Activated CD4-positive, alpha-beta T cell treated with anti-CD3 and anti-CD28 coated beads, Interleukin-2, amount 10 ng/mL, durations not matched to agents 24 days and 14 days (primary cell): ENCODE measurements at places on chromosomes 4 and X.

- no peak for DNase-seq
Measured at GRCh38 chrX:17820100-17820499, 41.0 kb downstream of the RAI2 start.

- peak; percentile 75 for DNase-seq
Measured at GRCh38 chr4:109649872-109650271, 53.4 kb downstream of the CASP6 start.

- DNase-seq = no peak
Measured at GRCh38 chr4:29046781-29047180, 1673.4 kb upstream of the PCDH7 start.

DNA sequence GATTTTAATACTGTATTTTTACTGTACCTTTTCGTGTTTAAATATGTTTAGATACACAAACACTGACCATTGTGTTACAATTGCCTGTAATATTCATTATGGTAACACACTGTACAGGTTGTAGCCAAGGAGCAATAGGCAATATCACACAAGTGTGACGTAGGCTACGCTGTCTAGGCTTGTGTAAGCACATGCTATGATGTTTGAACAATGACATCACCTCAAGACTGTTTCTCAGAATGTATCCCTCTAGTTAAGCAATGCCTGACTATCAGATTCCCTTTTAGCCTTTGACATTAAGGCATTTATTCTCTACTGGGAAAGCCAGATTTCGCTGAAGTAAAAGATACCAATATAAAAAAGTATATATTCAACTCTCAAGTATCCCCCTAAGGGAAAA is 66.2 kb downstream of the VCX3A start:
- DNase-seq = no peak

DNA sequence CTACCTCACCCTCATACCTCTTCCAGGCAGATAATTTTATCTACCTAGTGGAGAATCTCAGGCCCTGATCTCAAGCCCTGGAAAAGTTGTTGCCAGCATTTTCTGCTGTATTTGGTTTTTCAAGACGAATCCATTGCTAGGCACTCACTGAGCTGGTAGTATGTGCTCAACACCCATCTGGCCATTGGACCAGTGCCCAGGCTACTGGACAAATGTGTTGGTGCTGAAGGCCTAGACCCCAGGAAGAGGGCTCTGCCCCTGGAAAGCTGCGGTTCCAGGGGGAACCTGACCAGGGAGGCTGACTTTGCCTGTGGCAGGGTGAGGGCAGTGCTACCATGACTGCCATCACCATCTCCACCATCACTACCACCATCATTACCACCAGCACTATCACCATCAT is 72.4 kb downstream of the PSAPL1 start:
- no peak for DNase-seq

- peak; percentile 77 for DNase-seq
Measured at GRCh38 chr4:152090543-152090942, 329.7 kb upstream of the GATB start.

- no peak for DNase-seq
Measured at GRCh38 chrX:107738272-107738671, 37.3 kb downstream of the TSC22D3 start.

DNA sequence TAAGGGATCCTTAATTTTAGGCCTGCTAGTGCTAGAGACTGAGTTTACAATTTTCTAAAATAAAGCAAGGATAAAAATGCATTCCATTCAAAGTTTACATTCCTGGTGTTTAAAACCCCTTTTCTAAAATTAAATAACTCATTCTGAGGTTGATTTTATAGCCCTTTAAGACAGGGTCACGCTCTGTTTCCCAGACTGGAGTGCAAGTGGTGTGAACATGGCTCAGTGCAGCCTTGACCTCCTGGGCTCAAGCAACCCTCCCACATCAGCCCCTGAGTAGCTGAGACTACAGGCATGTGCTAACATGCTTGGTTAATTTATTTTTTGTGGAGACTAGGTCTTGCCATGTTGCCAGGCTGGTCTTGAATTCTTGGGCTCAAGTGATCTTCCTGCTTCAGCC is 6.8 kb upstream of the CDKL2 start:
- no peak for DNase-seq

DNA sequence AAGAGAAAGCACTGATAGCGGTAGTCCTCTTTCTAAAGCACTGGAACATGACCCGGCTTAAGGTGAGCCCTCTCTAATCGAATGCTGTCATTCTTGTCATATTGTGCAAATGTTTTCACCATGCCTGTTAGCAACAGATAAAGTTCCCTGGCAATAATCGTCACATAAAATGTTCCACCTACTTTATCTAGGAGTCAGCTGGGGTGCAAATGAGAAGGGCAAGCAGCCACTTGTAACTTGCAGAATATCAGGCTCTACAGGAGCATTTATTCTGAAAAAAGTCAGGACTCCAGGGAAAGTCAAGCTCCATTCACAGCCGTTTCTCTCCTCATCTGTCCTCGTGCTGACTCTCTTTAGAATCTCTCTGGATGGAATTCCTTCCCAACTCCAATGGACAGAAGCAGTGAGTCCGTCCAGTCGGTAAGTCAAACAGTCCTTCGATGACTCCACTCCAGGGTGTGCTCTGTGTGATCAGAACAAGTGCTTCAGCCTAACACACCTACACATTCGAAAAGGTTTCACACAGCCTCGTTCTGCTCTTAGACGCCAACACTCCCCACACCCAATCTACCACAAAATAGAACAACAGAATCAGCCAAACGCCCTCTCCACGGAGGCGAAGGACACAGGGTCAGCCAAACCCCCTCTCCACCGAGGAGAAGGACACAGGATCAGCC is 101.7 kb upstream of the FRG1 start:
- DNase-seq = no peak
